NCI-H2171 (cell line): ENCODE measurements at places on chromosomes 11 and 22.

DNA sequence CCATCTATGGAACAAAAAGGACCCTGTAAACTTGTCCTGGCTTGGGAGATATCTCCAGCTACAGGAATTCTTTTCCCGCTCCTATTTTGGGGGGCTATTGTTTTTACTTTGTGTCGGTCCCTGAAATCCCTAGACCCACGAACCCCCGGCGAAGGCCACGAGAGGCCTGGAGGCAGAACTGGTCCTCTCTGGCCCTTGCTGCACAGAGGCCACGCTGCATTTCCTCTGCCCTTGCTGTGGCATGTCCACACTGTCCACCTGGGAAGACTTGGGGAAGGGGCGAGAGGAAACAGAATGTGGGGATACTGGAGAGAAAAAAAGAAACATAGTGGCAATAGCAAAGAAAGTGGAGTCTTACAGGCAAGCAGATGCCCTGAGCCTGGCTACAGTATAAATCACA, 2.3 kb upstream of the ANO1 start:
- DNase-seq: no peak

DNA sequence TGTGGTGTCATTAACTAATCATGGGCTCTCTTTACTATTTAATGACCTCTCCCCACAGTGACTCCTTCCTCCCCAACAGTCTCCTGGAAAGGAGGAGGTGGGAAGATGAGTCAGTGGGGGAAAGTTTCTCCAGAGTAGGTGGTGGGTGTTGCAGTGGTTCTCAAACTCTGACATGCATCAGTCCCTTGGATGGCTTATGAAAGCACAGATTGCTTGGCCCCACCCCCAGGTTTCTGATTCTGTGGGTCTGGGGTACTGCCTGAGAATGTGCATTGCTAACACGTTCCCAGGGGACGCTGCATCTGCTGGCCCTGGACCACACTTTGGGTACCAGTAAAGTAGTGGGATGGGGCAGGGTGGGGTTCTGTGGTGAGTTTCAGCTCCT, 9.8 kb downstream of the CD82 start:
- no peak for DNase-seq

DNA sequence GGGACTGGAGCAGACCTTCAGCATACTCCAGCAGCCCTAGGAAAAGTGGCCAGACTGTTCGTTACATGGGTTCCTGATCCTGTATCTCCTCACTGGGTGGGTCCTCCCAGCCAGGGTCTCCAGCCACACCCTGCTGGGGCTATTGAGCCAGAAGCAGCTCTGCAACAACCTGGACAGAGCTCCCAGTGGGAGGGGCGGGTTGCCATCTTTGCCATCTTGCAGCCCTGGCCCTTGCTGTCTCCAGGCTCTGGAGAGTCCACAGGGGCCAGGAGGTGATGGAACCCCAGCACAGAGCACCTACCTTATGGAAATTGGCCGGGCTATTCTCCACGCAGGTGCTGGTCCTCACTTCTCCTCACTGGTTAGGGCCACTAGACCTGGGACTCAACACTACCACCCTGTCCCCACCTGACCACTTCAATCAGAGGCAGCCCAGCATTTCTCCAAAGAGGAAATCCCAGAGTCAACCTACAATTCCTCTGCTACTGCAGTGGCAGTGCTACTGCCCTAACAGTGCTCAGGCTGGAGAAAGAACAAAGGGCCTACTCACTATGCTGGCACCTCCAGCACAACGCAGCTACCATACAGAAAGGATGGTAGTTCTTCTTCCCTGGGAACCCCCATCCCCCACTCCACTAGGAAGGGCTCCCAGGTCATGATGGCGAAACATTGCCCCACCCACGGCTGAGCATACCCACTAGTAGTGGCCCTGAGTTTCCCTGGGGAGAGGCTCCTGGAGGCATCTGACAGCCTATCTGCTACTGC, 290.2 kb upstream of the NCAM1 start:
- DNase-seq: no peak

GRCh38 chr11:129237456-129237855, 45.3 kb upstream of the ARHGAP32 start:
- DNase-seq: no peak

DNA sequence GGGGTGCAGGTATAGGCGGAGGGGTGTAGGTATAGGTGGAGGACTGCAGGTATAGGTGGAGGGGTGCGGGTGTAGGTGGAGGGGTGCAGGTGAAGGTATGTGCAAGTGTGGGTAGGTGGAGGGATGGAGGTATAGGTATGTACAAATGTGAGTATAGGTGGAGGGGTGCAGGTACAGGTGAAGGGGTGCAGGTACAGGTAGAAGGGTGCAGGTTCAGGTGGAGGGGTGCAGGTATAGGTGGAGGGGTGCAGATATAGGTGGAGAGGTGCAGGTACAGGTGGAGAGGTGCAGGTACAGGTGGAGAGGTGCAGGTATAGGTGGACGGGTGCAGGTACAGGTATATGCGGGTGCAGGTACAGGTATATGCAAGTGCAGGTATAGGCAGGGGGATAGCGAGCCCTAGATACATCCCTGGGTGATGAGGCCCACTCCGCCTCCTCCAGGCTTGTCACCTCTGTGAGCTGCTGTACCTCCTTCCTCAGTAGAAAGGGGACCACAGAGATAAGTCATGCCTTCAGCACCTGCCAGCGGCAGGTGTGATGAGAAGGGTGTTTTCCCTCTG, 17.2 kb downstream of the LINC01488 start:
- DNase-seq: no peak

DNA sequence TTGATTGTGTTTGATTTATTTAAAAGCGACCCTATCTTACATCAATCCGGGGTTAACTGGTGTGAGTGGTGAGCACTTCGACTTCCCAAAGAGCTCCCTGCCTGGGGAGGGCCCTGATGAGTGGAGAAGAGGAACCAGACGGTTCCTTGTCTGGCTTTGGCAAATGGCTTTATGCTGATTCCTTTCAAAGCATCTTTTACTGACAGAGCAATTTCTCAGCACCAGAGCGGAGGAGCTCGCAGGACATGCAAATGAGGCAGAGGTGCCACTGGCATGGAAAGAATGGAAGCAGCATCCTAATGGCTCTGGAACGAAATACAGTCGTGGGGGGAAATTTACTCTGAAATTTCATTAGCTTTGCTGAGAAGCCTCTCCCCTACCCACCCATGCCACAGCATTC, 410.9 kb upstream of the B3GAT1 start:
- no peak for DNase-seq

GRCh38 chr11:29490938-29491337, 525.9 kb downstream of the KCNA4 start:
- DNase-seq: no peak

DNA sequence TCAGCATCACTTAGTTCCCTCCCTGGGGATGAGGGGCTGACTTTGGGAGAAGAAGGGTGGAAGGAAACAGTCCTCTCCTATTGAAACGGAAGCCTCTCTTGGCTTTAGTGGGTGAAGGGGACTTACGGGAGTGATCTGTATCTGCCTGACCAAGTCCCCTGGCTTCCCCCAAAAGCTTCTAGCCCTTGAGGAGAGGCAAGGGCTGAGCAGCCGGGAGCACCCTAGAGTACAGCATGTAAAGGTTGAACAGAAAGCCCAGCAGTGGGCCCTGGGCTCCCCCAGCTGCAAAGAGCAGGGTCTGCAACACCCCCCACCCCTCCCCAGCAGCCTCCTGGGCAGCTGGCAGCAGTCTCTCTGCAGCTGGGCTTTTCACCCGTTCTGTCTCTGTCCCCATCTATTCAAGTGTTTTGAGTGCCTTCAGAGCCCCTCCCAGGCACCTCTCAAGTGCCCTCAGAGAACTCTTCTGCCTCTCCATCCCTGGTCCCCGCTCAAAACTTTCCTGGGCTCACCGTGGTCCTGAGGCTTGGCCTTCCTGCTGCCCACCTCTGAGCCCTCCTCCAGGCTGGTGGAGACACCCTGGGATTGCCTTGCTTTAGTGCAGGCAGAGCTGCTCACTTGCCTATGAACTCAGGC, 2.7 kb downstream of the CAPN5 start:
- DNase-seq: no peak

DNA sequence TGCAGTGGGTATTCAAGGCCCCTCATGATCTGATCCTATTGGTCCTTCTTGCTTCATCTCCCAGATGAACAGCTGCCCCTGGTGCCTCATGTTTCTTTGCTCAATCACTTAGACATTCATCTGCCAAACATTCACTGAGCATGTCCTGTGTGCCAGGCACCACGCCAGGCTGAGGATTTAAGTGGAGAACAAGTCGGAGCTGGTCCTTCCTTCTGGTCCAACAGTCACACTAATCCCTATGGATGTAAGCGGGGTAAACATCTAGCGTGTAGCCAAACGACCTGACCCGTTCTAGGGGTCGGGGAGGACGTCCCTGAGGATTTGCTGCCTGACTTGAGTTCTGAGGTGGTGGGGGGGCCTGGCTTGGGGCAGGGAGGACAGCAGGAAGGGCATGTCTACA, 21.9 kb downstream of the ZMAT5 start:
- peak; percentile 97 for DNase-seq

- no peak for DNase-seq
Measured at GRCh38 chr11:45664376-45665205, 831 bp downstream of the CHST1 start.

DNA sequence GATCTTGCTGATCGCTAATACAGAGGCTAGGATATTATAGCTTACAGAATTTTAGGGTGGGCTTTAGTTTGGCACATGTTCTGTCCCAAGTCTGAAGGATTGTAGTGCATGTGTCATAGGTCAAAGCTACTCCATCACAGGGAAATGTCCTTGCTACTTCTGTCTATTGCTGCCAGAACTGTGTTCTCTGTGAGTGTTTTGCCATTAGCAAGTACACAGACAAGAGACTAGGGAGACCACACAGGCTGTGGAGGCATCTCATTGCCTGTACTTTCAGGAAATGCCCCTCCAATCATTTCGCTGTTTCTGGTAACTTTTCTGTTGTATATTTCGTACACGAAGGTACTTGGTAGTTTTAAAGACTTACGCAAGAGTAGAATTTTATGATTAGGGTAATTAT, 25.5 kb upstream of the RAG2 start:
- no peak for DNase-seq

DNA sequence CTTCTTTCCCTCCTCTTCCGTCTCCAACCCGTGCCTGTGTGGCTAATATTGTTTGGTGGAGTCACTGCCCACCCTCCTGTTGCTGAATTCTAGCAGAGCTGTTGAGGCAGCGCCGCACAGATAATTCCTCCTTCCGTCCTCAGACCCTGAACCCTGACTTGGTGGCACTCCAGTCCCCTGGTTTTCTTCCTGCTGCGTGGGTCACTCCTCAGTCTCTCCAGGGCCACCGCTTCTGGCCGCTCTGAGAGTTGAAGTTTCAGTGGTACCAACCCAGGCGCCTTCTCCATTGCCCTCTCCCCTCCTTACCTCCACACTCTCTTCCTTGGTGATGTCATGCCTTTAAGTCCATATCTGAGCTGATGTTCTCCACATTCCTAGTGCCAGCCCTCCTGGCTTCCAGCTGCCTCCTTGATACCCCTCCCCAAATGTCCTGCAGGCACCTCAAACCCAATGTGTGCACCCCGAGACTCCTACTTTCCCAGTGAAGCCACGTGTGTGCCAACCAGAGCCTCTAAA, 54.5 kb upstream of the RASD2 start:
- no peak for DNase-seq

DNA sequence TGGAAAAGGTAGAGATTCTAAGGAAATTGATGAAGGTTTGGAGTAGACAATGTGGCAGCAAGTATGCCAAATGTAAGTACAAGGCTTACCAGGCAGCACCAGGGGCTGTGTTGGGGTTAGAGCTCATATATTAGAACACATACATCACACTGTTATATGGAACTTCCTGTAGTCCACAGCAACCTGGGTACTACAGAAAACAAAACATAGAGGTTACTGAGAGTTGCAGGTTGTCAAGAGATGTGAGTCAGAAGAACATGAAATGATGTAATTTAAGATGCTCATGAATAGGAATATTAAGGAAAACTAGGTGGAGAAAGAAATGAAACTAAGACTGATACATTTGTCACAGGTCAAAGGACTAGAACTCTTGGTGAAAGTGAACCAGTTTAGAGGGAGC, 22.0 kb downstream of the FAT3 start:
- no peak for DNase-seq

- DNase-seq: no peak
Measured at GRCh38 chr11:85699957-85700741, 14.2 kb upstream of the CCDC89 start.

- no peak for DNase-seq
Measured at GRCh38 chr11:74256378-74257133, 54.9 kb downstream of the P4HA3 start.

DNA sequence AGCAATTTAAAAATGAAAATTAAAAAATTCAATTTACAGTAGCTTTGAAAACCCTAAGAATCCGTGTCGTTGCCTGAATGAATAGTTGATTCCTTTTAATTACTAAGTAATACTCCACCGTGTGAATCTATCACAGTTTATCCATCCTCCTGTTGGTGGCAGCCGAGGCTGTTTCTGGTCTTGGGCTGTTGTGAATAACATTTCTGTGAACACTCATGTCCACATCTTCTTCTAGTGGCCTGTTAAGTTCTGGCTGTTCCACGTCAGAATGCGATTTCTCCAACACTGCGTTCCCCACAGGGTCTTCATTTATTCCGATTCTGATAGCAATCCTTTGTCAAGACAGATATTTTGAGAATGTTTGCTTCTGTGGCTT, 223.0 kb downstream of the TBC1D22A start:
- no peak for DNase-seq

- no peak for DNase-seq
Measured at GRCh38 chr11:96062134-96062533, 138.2 kb upstream of the MTMR2 start.

GRCh38 chr11:122096272-122097112, 19.5 kb downstream of the BLID start:
- no peak for DNase-seq

DNA sequence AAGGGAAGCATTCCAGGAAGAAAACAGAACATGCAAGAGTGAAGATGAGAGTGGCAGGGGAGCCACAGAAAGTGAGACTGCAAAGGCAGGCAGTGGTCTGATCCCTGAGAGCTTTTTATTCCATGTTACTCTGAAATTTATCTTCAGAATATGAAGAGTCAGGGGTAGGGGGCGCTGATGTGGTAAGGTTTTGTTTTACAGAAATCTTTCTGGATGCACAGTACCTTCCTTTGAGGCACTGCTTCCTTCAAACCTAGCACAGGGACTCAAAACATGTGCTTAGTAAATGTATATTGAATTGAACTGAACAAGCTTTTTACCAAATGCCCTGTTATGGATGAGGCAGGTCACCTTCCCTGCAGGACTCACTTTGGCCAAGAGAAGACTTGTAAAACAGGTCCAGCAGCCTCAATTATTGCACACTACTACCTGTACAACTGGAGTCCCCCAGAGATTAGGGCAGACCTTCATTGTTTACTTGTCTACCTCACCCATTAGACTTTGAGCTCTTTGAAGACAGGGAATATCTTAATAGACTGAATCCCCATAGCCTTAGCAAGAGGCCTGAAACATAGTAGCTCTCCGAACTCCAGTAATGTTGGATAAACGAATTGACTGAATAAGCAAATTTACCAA, 2.2 kb downstream of the PAK1 start:
- no peak for DNase-seq
